Common myeloid progenitor, CD34-positive (primary cell): ENCODE measurements at places on chromosomes 1 and 21.

- peak; percentile 73 for DNase-seq
Observed at GRCh38 chr1:228487336-228488124, at the start of gene RNF187. Gene RNF187, plus strand, starts transcription at chr1:228487382.

DNA sequence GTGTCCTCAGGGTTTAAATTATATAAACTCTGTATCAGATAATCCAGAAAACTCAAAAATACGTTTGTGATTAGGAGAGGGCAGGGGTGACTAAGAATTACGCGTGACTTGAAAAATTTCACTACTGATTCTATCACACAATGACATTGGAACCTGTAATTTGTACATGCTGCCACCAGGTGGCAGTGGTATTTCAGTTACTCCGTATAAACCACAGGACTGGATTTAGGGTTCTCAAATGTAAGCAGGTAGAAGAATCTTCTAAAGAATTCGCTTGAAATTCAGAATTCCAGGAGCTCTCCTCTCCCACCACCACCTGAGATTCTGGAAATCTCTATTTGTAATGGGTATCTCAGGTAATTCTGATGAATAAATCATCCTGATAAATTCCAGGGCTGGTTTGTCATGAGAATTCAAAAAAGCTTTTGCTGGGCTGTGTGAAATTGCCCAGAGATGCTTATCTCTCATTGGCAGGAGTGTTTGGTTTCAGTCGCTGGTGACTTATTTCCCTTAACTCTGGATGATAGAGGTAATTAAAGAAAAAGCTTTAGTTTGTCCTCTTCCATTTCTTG is 1.7 kb upstream of the KRTAP7-1 start:
- peak; percentile 29 for DNase-seq

- no peak for DNase-seq
Observed at GRCh38 chr1:19824541-19824940, 9.5 kb upstream of the RNF186 start.

DNA sequence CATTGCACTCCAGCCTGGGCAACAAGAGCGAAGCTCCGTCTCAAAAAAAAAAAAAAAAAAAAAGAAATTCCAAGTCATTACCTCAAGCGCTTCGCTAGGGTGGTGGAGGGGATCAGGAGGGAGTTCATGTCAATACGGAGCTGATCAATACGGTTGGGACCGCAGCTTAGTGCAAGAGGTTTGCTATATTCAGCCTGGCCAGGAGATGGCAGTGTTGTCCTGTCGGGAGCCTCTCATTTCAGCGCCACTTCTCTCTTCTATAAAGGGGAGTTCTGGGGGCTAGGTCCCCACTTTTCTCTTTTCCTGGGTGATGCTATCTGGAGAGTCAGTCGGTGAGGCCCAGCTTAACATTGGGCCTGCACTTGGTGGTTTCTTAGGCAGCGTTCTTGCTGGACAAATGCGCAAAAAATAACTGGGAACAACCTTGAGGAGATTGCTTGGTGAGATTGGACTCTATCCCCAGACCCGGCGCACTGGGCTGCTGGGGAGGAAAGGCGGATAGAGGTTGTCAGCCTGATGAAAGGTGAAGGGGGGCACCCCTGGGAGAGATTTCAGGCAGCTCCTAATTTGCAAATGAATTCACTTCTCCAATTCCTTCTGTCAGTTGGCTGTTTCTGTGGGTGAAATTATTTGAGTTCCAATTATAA is 40.4 kb downstream of the KIAA0040 start:
- DNase-seq = peak; percentile 63

GRCh38 chr1:113442131-113442530 is 51.8 kb downstream of the MAGI3 start:
- no peak for DNase-seq

DNA sequence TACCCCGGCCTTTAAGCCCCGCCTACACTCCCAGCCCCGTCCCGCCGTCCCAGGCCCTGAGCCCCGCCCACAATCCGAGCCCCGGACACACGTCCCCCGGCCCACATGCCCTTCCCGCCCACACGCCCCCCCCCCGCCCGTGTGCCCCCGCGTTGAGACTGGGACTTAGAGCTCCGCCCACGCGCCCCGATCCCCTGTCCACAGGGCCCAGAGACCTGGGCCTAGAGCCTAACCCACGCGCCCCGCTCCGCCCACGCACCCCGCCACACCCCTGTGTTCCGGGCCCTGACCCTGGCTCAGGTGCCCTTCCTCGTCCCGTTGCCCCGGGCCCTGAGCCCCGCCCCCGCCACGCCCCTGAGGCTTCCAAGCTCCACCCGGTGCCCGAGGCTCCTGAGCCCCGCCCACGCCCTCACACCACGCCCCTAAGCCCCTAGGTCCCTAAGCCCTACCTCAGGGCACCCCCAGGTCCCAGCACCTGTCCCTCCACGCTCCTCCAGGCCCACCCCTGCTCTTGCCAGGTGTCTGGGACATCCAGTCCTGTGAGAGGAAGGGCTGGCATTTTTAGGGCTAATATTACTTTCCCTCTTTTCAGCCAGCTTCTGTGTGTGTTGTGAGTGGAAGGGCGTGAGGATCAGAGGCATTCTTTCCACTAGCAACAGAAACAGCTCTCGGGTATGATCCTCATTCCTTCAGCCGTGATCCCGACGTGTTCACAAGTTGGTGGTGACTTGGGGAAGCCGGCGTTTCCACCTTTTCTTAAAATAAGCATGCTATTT is 552 bp upstream of the GPR157 start:
- DNase-seq = peak; percentile 90
